Skeletal muscle cell (primary cell): ENCODE measurements at places on chromosomes 1 and 21.

DNA sequence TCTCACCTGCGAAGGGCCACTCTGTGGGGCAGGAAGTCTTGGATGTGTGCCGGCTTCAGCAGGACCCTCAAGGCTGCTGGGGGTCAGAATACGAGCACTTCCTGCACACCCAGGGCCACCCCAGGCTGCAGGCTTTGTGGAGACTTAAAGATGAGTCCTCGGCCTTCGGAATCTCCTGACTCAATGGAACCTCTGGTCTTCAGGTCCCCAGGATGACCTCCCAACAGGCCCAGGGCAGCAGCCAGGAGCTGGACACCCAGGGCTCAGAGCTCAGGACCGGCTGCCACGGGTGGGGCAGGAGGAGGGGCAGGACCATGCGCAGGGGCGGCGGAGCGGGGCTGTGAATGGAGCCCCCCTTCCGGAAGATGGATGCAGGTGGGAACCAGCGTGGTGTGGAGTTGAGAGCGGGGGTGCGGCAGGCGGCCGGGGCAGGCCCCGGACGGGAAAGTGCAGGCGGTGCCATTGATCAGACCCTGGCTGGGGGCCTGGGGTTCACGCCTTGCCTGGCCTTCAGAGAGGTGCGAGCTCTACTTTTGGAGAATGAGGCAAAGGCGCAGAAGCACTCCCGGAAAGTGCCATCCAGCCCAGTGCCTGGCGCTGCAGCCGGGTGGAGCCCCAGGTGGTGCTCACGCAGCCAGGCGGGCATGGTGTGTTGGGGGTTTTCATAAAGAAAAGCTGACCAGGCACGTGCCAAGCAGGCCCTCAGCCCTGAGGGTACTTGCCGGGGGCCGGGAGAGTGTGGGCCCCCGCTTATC is 10.4 kb downstream of the COL18A1 start:
- no peak for DNase-seq

DNA sequence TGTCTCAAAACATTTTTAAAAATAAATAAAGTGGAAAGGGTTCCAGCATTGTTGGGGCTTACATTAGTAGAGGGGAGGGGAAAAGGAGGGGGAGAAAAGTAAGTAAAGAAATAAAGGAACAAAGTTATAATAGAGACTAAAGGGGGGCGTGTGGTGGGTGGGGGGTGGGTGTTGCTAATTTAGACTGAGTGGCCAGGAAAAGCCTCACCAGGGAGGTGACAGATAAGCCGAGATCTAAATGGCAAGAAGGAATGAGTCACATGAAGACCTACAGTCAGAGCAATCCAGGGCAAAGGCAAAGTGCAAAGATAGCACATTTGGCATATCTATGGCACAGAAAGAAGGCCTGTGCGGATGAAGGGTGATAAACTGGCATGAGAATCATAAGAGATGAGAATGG is 7.5 kb downstream of the MPL start:
- no peak for DNase-seq

- DNase-seq: peak; percentile 74
Observed at GRCh38 chr1:33455539-33456501, 16.6 kb upstream of the ZSCAN20 start.

- no peak for DNase-seq
Observed at GRCh38 chr1:2628191-2628932, 4.5 kb downstream of the MMEL1 start.

GRCh38 chr1:56295949-56296929 is 283.1 kb downstream of the PLPP3 start:
- DNase-seq: no peak

DNA sequence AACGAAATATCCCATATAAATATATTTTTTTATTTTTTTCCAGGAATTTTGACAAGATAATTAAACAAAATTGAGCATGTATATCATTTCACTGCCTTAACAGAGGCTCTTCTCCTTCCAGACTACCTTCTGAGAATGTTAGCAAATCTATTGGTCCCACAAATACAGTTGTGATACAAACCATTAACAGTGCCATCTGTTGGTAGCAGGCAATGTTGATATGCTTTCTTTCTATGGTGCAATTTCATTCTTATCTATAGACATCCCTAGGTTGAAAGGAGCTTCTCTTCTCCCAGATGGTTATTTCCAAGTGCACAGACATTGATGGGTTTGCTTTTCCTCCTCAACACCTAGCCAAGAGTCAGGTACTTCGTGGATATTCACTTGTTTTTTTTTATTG is 303.6 kb downstream of the USH2A start:
- DNase-seq: no peak

DNA sequence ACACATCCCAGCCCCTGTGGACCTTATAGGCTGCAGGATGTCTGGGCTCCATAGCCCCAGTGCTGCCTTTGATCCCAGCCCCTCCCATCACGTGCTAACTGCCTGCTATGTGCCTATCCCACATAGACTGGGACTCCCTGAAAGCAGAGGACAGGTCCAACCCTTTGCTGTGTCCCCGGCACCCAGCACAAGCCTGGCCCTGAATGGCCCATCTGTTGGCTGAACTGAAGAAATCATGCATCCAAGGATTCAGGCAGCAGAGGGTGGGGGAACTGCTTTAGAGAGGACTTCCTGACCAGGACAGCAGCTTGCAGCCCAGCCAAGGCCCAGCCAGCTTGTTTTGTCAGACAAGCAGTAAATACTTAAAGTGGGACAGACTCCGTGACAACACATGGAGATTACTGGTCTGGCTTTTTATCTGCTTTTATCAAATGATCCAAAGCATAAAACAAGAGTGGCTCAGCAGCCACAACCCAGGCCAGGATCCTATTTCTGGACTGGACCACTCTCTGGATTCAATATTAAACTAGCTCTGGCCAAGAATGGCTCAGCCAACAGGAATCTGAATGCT is 69.3 kb downstream of the GLIS1 start:
- DNase-seq: no peak

GRCh38 chr21:34135330-34135729 is 62.0 kb downstream of the MRPS6 start:
- no peak for DNase-seq

DNA sequence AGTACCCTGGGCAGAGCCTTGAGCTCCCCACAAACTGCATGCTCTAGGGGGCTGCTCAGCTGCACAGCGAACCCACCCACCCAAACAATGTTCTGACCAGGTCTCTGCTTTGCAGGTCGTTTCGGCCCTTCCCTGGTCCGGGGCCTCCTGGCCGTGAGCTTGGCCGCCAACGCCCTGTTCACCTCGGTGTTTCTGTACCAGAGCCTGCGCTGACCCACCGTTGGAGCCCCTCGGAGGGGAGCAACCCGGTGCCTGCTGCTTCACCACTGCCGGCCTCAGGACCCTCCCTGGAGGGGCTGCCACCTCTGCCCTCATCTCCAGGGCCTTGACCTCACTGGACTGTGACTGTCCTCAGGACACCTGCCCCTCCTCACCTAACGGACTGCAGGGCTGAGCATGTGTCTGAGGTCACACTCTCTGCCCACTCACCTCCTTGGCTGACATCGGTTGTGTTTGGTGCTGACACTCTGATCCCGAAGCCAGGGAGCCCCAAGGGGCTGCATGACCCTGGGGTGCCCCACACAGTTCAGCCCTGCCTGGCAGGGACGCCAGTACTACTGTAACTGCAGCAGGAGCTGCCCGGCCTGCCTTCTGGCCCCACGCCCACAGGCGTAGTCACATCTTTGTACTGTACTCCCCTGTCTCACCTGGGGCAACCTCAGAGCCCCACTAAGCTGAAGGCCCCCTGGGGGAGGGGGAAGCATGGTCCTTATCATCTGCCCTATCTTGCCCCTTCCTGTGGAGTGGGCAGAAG is 24.3 kb downstream of the TMEM201 start:
- no peak for DNase-seq

- DNase-seq: no peak
Observed at GRCh38 chr1:62727656-62728407, 39.6 kb upstream of the DOCK7 start.

- DNase-seq: no peak
Observed at GRCh38 chr1:221841251-221841982, 99.5 kb upstream of the DUSP10 start.

DNA sequence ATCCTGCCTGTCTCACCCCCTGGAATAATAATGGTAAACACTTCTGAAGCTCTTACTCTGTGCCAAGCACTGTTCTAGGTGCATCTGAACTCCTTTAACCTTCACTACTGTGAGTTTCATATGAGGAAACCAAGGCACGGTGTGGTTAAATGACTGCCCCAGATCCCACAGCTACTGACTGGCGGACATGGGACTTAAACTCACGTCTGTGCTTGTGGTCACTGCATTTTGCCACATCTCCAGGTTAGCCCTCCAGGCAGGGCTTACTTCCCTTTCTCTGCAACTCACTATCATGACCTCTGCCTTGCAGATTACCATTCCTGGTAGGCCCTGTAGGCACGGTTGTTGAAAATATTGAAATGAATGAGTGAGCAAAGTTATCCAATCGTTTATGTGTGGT is 83.4 kb downstream of the ADSS2 start:
- no peak for DNase-seq

DNA sequence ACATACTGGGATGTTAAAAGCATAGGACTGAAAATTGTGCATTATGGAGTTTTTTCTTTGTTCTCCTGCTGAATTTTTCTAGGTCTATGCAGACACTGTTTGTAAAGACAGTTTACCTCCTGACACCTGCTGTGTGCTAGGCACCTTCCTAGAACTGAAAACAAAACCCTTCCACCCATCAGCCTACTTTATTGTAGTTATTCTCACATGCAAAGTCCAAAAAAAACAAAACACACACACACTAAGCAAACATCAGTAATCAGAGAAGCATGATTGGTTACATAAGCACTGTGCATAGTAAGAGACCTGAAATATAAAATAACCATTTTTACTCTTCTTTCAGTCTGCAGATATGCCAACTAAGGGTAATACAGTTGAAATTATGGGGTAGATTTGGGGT is 195.1 kb downstream of the CRB1 start:
- no peak for DNase-seq

- no peak for DNase-seq
Observed at GRCh38 chr1:11134251-11134897, 34.7 kb upstream of the EXOSC10 start.

GRCh38 chr1:159088050-159088449 is 11.5 kb upstream of the AIM2 start:
- peak; percentile 64 for DNase-seq

- no peak for DNase-seq
Observed at GRCh38 chr1:204888294-204888693, 17.6 kb downstream of the NFASC start.

- DNase-seq: no peak
Observed at GRCh38 chr1:109794319-109795132, 30.8 kb upstream of the EPS8L3 start.
